H1 (cell line): ENCODE measurements at places on chromosomes 16 and 17. TPM values are rescaled to one million over a fixed set of nuclear protein-coding genes. Genes with fewer than 3 reads are reported as not detected.

Gene ATP6V0D1
- polyA plus RNA-seq = 129 and 134 TPM in 2 replicates

Gene NPIPB6
- polyA plus RNA-seq = 0.69 and 0.83 TPM in 2 replicates

DNA sequence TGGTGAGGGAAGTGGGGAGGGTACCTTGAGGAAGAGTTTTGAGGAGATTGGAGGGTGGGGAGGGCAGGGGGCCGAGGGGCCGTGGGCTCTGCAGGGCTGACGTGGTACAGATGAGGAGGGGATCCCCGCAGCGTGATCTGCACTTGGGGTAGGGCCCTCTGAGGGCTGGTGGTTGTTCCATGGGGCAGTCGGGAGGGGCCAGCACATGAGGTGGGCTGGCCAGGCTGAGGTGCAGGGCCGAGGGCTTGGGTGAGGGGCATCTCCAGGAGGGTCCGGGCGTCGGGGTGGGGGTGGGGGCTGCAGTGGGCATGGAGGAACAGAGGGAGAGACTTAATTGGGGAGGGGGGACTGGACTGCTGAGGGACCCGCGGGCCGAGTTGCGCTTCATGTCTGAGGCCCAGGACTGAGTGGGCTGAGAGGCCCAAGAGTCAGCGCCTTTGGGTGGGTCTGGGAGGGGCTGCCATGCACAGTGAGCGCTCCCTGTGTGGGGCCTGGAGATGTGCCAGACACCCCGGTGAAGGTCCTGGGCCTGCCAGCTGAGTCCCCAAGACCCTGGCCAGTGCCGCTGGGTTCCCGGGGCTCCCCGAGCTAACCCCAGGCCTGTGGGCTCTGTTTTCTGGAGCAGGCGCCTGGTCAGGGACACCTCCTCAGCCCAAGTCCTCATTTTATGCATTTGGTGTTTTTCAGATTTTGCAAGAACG, 13.3 kb downstream of the PRSS27 start:
- H3K4me3 ChIP-seq = no peak overlapping the region
- no peak for DNase-seq
- no peaks in the 10 kb centered on the region for H3K4me1 ChIP-seq
- H3K27ac ChIP-seq = no peak overlapping the region

- no peak overlapping the region for H3K27ac ChIP-seq
- peaks cover 7% of the 10 kb centered on the region; the same call in 1 of the 2 replicates for H3K36me3 ChIP-seq
- no peaks in the 10 kb centered on the region for H3K27me3 ChIP-seq
- peaks cover 3% of the 10 kb centered on the region; the same call in 1 of the 2 replicates for H3K4me1 ChIP-seq
- H3K4me3 ChIP-seq = no peak overlapping the region
- no peak for DNase-seq
Observed at GRCh38 chr17:1379930-1380313, 20.1 kb downstream of the YWHAE start.
